ENCODE measurements at places on chromosomes 5 and 9. TPM values are rescaled to one million over a fixed set of nuclear protein-coding genes. Genes with fewer than 3 reads are reported as not detected.
A peak's percentile ranks its signal among the peaks of the same experiment; 100 is the strongest.

The HSPB3 gene
- total RNA-seq: not detected

GRCh38 chr5:159463590-159464321 is 133.5 kb upstream of the IL12B start:
- no peak overlapping the region for H3K27ac ChIP-seq
- no peaks in the 10 kb centered on the region for H3K27me3 ChIP-seq
- no peak for DNase-seq

DNA sequence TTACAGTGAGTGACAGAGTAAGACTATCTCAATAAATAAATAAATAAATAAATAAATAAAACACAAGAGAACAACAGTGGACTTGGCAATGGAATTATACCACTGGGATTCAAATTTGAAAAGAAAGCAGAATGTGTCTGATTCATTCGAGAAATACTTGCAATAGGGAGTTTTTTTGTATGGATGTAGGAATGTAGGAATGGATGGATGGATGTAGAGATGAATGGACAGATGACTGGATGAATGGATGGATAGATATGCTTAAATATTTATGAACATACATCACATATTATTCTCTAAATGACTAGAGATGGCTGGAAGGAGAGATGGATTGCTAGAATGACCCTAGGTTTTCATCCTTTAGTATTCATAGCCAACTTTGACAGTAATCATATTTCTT is 22.0 kb upstream of the CEMIP2 start:
- no peaks in the 10 kb centered on the region for H3K27me3 ChIP-seq
- no peak overlapping the region for H3K4me3 ChIP-seq
- no peaks in the 10 kb centered on the region for H3K4me1 ChIP-seq
- H3K36me3 ChIP-seq: no peaks in the 10 kb centered on the region

DNA sequence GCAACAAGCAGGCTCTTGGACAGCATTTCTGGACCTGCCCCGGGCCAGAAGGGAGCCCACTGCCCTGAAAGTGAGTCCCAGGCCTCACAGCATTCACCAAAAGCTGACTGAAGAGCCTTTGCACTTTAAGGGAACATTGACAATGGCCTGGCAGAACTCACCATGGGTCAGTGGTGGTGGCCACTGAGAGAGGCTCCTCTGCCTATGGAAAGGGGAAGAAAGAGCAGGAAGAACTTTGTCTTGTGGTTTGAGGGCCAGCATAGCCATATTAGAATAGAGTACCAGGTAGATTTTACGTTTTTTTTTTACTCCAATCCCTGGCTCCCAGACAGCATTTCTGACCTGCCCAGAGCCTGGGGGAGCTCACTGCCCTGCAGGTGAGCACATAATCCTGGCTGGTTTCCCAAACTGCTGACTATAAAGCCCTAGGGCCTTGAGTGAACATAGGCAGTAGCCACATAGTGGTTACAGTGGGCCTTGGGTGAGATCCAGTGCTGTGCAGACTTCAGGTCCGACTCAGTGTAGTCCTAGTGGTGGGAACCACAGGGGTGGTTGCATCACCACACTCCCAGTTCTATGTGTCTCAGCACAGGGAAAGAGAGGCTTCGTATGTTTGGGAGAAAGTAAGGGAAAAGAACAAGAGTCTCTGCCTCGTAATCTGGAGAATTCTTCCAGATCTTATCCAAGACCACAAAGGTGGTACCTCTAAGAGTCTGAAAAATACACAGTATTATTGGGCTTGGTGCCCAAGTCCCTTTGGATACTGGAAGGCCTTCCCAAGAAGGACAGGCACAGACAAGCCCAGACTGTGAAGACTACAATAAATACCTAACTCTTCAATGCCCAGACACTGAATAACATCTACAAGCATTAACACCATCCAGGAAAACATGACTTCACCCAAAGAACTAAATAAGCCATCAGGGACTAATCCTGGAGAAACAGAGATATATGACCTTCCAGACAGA is 89.5 kb downstream of the TSSK1B start:
- no peak overlapping the region for H3K4me3 ChIP-seq
- DNase-seq: no peak
- no peaks in the 10 kb centered on the region for H3K4me1 ChIP-seq
- no peaks in the 10 kb centered on the region for H3K36me3 ChIP-seq
- no peaks in the 10 kb centered on the region for H3K27me3 ChIP-seq

- no peaks in the 10 kb centered on the region for H3K27me3 ChIP-seq
- peaks cover 12% of the 10 kb centered on the region for H3K4me1 ChIP-seq
- H3K36me3 ChIP-seq: no peaks in the 10 kb centered on the region
- DNase-seq: peak; percentile 33
These were observed 30.2 kb downstream of the ITGA2 start for GRCh38 chr5:53019320-53019719.

DNA sequence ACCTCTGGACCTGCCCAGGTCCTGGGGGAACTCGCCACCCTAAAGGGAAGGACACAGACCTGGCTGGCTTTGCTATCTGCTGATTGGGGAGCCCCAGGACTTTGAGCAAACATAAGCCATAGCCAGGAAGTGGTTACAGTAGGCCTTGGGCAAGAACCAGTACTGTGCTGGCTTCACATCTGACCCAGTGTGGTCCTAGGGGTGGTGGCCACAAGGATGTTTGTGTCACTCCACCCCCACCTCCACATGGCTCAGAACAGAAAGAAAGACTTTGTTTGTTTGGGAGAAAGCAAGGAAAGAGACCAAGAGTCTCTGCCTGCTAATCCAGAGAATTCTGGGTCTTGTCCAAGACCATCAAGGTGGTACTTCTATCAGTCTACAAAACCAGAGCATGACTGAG is 334.2 kb downstream of the SPOCK1 start:
- H3K27ac ChIP-seq: no peak overlapping the region
- no peaks in the 10 kb centered on the region for H3K4me1 ChIP-seq
- H3K27me3 ChIP-seq: peaks cover 3% of the 10 kb centered on the region
- no peak for DNase-seq
- no peak overlapping the region for H3K4me3 ChIP-seq

GRCh38 chr9:111965566-111966019 is 69.0 kb downstream of the UGCG start:
- no peaks in the 10 kb centered on the region for H3K36me3 ChIP-seq
- H3K27me3 ChIP-seq: no peaks in the 10 kb centered on the region
- H3K4me3 ChIP-seq: no peak overlapping the region
- peak overlapping the region; percentile 49 for H3K27ac ChIP-seq
- H3K4me1 ChIP-seq: peaks cover 52% of the 10 kb centered on the region

DNA sequence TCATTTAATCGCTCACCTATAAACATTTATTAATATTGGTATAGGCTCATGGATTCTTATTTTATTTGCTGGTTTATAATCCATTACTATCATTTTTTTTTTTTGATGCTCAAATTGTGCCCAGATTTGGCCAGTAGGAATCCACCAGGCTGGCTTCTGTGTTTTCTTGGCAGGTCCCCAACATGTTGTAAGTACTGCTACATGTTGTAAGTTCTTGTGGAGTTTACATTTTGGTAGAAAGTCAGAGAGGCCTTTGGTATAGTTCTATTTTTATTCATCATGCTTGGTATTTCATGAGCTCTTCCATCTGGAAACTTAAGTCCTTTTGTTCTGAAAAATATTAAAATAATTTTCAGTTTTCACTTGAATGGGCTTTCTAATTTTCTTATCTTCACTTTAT is 47.1 kb downstream of the MAT2B start:
- H3K4me3 ChIP-seq: no peak overlapping the region
- peaks cover 5% of the 10 kb centered on the region for H3K27me3 ChIP-seq
- H3K4me1 ChIP-seq: no peaks in the 10 kb centered on the region
- no peak overlapping the region for H3K27ac ChIP-seq
- H3K36me3 ChIP-seq: no peaks in the 10 kb centered on the region

The ARSI gene
- total RNA-seq: 0.07 TPM

DNA sequence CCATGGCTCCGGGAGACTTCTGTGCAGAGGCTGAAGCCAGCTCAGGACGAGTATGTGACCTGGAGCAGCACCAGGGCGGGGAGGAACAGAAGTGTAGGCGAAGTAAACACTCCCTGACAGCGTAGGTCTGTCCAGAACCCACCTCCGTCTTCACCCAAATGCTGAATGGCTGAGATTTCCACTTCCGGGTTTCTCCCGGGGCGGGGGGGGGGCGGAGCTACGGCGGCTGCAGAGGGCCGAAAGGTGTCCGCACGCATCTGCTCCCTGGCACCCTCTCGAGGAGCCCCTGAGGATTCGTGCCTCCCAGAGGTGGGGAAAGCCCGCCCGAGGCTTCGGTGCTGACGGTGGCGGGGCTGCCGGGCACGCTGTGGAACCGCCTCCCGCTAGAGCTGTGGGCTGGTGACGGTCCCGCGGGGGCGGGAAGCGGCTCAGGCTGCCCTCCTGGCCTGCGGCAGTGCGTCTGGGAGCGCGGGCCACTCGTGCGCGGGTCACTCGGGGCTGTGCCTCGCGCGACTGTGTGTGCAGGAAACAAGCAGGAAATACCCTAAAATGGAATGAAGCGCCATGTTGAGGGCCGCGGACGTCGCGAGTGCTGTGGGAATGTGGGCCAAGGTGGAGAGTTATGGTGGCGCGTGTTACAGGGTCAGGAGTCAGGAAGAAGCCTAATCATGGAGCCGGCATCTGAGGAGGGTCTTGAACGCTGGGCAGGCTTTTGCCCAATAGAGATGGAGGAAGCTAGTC is 1425.4 kb downstream of the FOXD4L5 start:
- no peaks in the 10 kb centered on the region for H3K36me3 ChIP-seq
- DNase-seq: peak; percentile 45
- no peaks in the 10 kb centered on the region for H3K27me3 ChIP-seq
- no peaks in the 10 kb centered on the region for H3K4me1 ChIP-seq
- peak overlapping the region; percentile 52 for H3K4me3 ChIP-seq
- H3K27ac ChIP-seq: peak overlapping the region; percentile 32

Data from HCT116 (cell line).